Activated gamma-delta T cell (primary cell): ENCODE measurements at places on chromosomes 6 and 20.

GRCh38 chr6:101733899-101734298, 340.4 kb downstream of the GRIK2 start:
- no peak for DNase-seq

DNA sequence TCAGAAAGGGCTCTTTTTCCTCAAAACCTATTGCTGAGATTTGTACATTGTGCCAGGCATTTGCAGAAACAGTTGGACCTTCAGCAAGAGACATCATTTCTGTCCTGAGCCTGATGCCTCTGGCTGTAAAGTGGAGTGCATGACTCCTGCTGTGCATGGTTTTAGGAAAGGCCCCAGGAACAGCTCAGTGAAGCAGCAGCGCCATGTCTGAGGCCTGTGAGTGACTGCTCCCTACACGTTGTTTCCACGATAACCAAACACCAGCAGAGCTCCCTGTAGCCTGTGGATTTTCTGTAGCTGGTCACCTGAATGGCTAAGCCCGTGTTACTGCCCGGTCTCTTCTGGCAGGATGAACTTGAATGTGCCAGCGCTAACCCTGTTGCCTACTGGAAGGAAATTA, 232.5 kb downstream of the TFAP2C start:
- no peak for DNase-seq

DNA sequence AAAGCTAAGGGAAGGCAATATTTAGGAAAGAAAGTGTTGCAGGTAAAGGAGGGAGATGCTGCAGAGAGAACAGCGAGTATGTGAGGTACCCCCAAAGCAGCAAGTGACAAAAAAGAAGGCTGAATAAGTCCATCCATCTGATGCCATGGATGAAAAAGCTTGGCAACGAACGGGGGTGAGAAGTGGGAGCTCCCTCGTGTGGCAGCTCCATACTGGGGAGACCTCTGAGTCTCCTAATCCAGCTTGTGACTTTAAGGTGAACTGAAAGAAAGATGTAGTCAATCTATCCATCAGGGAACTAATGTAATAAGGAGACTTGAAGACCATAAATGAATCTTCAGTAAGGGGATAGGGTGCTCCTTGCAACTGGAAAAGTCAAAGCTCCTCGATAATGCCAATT, 156.6 kb downstream of the OTOR start:
- no peak for DNase-seq

- DNase-seq: no peak
Measured at GRCh38 chr6:42530296-42530695, 33.5 kb upstream of the UBR2 start.

DNA sequence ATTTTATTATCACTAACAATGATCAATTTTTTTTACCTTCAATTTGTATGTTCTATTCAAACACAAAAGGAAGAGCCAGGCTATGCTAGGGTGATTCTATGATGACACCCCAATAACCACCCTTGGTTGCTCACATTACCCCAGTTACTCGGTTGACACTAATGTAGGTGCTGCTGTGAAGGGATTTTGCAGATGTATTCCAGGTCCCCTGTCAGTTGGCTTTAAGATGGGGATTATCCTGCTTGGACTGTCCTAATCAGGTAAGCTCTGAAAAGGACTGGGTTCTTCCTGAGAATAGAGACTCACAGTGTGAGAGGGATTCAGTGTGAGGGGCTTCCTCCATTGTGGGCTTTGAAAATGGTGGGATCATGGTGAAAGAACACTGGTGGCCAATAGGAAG, 11.9 kb downstream of the HLA-A start:
- DNase-seq: no peak

- no peak for DNase-seq
Measured at GRCh38 chr6:7673063-7673536, 52.8 kb upstream of the BMP6 start.
